ENCODE measurements at places on chromosomes 12 and 14. TPM values are rescaled to one million over a fixed set of nuclear protein-coding genes. Genes with fewer than 3 reads are reported as not detected.

The CEP83 gene
- 29.8 TPM for total RNA-seq

The AICDA gene
- total RNA-seq: not detected

The LHX5 gene
- total RNA-seq: not detected

DNA sequence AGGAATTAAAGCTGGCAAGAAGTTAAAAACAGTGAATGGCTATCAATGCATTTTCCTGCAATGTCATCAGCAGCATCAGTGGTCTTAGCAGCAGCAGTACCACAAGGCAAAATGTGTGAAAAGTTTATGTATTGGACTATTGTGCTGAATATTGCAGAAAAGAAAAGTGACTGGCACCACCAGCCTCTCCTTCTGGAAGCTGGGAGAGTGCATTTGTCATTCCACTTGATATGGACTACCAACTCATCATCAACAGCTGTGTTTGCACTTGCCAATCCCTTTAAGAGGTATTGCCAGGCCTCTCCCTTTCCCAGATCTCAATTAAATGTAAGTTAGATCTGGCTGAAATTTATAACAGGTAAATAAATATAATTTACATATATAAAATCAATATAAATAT lies 151.0 kb upstream of the GZMB start:
- no peak for DNase-seq

DNA sequence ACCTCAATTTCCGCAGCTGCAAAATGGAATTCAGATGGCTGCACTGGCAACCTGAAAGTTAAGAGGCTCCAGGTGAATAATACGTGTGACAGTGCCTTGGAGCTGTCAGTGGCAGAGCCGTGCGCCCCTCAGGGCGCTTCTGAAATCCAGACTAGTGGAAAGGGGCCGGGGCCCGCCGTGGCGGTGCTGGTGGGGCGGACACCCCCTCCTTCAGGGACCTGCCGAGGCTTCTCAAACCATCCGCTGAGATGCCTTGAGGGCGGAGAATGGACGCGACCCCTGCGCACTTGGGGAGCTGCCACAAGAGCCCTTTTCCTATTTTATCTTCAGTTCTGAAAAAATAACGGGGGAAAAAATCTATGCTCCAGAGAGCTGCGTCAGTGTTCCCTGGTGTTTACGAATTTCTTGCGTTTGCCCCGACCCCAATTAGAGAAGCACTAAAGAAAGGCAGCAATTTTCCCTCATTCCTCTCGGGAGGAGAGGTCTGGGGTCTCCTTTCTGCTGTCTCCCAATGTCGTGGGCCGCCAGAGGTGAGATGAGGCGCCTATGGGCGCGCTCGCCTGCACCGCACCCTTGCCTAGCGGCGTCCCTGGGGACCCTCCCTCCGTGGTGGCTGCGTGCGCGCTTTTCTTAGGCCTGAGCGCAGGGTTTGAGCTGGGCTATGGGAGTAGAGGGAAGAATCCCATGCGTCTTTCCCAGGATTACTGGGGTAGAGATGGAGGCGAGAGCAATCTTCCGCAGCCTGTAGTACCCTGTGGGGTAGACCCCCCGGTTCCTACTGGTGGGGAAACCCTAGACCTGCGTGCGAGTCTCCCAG lies 2.2 kb downstream of the NOS1 start:
- DNase-seq: peak; percentile 21

- peak; percentile 94 for DNase-seq
Observed at GRCh38 chr12:125683748-125684381, 618.6 kb downstream of the AACS start.

DNA sequence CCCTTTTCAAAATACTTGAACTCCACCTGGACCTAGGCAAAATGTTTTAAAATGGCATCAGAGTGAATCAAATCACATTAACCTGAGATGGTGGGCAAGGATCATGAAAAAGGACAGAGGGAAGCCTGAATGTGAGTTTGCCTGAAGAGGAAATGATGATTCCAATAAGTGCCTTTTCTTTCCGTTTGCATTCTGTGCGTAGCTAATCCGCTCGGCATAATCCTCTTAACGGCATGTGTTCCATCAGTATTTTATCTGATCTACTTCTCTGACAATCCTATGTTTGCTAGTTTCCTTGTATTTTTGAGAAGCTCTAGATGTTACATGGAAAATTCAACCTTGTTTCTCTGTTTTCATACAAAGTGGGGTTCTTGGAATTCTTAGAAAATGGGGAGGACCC lies 354.6 kb downstream of the NRXN3 start:
- DNase-seq: no peak

GRCh38 chr12:14135996-14136395 lies 154.6 kb upstream of the GRIN2B start:
- DNase-seq: no peak

DNA sequence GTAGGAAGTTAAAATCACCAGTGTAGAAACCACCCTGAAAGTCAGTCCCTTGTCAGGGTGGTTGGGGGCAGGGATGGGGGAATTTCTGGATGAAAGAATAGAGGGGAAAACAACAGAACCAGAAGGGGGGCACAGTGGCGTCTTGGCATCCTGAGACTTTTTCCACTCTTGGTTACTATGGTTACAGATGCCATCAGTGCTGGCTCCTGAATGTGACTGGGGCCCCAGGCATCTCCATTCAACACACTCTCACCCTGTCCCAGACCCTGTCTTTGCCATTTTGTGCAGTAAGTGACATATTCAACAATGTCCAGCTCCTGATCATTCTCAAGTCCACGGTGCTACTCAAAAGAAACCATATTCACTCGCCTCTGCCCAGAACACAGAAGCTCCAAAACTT lies 11.3 kb downstream of the KCNK10 start:
- peak; percentile 8 for DNase-seq

- no peak for DNase-seq
Observed at GRCh38 chr12:132397152-132397933, 68.0 kb upstream of the GALNT9 start.

DNA sequence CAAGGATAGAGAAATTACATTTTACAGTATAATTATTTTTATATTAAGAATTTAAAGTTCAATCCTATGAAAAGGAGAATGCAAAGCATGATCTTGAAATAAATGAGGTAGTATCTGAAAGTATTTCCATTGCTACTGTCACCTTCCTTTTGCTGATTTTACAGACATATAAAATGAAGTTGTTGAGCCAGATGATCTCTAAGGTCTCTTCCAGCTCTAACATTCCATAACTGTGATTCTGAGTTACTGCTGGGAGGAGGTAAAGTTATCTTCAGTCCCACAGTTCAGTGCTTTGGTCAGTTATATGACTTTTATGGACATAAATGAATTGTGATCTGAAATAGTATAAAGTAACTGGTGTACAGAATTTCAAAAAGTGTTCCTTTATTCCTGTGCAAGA lies 52.8 kb downstream of the SLC38A6 start:
- no peak for DNase-seq

GRCh38 chr14:90602088-90602687 lies 205.4 kb downstream of the CALM1 start:
- no peak for DNase-seq

GRCh38 chr12:13980538-13981295 lies 685 bp downstream of the GRIN2B start:
- DNase-seq: peak; percentile 60

GRCh38 chr12:67647799-67648520 lies 585 bp upstream of the DYRK2 start:
- peak; percentile 92 for DNase-seq

GRCh38 chr14:85520581-85520980 lies 9.4 kb upstream of the FLRT2 start:
- no peak for DNase-seq
